Liver (tissue), 10 donors: ENCODE measurements at places on chromosomes 13 and 19. TPM values are rescaled to one million over a fixed set of nuclear protein-coding genes. Genes with fewer than 3 reads are reported as not detected.

DNA sequence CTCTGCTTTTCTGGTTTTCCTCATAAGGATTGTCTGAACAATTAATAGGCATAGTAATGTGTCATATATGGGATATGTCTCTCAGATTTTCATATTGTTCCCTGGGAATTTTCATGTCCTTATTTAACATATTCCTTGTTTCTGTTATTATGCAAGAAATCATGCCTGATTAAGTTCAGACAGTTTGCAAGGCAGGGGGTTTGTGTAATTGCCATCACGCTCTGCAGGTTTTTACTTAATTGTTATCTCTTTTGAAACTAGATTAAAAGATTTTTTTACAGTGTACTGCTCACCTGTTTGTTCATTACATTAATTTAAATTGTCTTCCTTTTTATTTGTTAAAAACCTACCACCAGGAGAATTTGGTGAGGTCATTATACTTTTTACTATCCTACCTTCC lies 1253.2 kb upstream of the PRR20A start:
- no peak for DNase-seq
- H3K27me3 ChIP-seq, result no peaks in the 10 kb centered on the region
- no peak overlapping the region for H3K4me3 ChIP-seq
- no peak overlapping the region for H3K27ac ChIP-seq

DNA sequence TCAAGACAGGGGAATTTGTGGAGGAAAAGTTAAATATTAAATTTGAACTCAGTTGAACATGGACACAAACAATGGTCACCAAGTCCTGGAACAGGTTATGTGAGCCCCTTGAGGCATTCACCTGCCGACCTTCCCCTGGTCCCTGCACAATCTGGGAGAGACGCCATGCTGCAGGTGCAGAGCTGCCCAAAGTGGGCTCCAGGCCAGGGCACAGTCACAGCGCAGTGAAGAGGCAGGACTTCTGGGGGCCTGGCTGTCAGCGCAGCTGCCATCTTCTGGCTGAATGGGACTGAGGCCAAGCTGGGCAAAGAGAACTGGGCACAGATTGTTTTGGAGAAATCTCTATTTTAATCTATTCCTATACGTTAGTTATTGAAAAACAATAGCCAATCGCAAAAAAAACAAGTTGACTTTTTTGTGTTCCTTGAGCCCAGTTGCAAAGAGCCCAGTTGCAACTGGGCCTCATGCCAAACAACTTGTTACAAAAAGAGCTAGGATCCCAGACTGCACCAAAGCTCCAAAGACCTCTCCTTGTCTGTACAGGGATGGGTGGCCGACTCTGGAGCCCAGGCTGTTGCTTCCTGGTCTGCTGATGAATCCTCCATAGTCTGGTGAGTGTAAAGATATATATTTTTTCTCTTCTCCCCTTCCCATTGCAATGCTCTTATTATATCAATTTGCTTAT lies 1.2 kb upstream of the ZNF626 start:
- no peaks in the 10 kb centered on the region for H3K27me3 ChIP-seq
- peaks cover 2% of the 10 kb centered on the region for H3K4me1 ChIP-seq
- DNase-seq, result no peak
- no peak overlapping the region for H3K4me3 ChIP-seq
- peaks cover 8% of the 10 kb centered on the region for H3K36me3 ChIP-seq

DNA sequence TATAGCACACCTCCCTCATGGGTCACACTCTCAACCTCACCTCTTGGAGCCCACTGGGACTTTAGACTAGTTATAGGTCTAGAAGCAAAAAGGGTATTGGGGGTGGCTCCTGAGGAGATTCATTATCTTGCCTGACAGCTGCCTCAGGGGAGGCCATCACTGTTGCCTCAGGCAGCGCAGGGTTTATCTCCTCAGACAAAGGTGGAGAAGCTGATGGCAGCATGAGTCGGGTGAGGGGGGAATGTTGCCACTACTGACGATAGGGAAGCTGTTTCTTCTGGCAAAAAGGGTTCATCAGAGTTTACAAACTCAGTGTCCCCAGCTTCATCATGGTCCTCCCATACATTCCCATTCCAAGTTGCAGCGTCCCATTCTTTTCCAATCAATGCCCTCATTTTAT lies 562.4 kb downstream of the IRS2 start:
- no peak overlapping the region for H3K27ac ChIP-seq
- no peak for DNase-seq
- no peaks in the 10 kb centered on the region for H3K36me3 ChIP-seq
- no peak overlapping the region for H3K4me3 ChIP-seq
- no peaks in the 10 kb centered on the region for H3K27me3 ChIP-seq
- no peaks in the 10 kb centered on the region for H3K4me1 ChIP-seq

GRCh38 chr19:37114001-37114400 lies 35.8 kb downstream of the ZNF420 start:
- DNase-seq, result no peak

- no peaks in the 10 kb centered on the region for H3K36me3 ChIP-seq
- no peaks in the 10 kb centered on the region for H3K4me1 ChIP-seq
- H3K27me3 ChIP-seq, result no peaks in the 10 kb centered on the region
- H3K27ac ChIP-seq, result no peak overlapping the region
These were observed 630.2 kb upstream of the ATXN8OS start for GRCh38 chr13:69477451-69477850.

- H3K4me3 ChIP-seq, result peak overlapping the region; percentile 68
- H3K4me1 ChIP-seq, result peaks cover 10% of the 10 kb centered on the region
- no peak for DNase-seq
- H3K27ac ChIP-seq, result peak overlapping the region; percentile 83
- H3K27me3 ChIP-seq, result no peaks in the 10 kb centered on the region
These were observed 887 bp downstream of the CDADC1 start for GRCh38 chr13:49248622-49249002.

- no peaks in the 10 kb centered on the region for H3K4me1 ChIP-seq
- no peaks in the 10 kb centered on the region for H3K36me3 ChIP-seq
- DNase-seq, result no peak
- no peaks in the 10 kb centered on the region for H3K27me3 ChIP-seq
- H3K4me3 ChIP-seq, result no peak overlapping the region
- H3K27ac ChIP-seq, result no peak overlapping the region
These were observed 1498.4 kb downstream of the EFNB2 start for GRCh38 chr13:105037110-105037509.

DNA sequence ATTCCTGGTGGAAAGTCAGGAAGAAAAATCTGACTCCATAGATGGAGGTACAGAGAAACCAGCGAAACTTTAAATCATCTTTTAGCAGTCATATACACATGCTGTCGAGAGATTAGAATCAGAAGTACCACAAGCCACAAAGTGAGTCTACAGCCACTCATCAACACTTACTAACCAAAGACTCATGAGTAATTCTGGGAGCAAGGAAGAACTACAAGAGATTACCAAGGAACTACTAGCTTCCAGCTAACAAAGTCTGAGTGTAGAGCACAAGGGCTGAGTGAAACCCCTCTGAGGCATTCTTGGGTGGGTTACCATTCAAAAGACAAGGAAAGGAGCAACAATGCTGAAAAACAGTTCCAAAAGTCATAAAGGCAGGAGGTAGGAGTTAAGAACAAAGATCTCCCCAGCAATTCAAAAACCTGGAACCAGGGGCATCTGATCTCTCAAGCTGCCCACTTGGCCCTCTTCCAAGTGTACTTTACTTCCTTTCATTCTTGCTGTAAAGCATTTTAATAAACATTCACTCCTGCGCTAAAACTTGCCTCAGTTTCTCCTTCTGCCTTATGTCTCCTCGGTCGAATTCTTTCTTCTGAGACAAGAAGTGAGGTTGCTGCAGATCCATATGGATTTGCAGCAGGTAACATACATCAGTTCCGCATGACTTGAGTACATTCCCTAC lies 13.0 kb downstream of the RBM26 start:
- H3K27ac ChIP-seq, result no peak overlapping the region
- H3K27me3 ChIP-seq, result no peaks in the 10 kb centered on the region
- H3K36me3 ChIP-seq, result peaks cover 2% of the 10 kb centered on the region
- peaks cover 7% of the 10 kb centered on the region for H3K4me1 ChIP-seq

GRCh38 chr13:61142506-61142905 lies 273.1 kb downstream of the PCDH20 start:
- H3K27ac ChIP-seq, result no peak overlapping the region
- H3K4me3 ChIP-seq, result no peak overlapping the region
- H3K27me3 ChIP-seq, result no peaks in the 10 kb centered on the region
- DNase-seq, result no peak
- no peaks in the 10 kb centered on the region for H3K4me1 ChIP-seq

DNA sequence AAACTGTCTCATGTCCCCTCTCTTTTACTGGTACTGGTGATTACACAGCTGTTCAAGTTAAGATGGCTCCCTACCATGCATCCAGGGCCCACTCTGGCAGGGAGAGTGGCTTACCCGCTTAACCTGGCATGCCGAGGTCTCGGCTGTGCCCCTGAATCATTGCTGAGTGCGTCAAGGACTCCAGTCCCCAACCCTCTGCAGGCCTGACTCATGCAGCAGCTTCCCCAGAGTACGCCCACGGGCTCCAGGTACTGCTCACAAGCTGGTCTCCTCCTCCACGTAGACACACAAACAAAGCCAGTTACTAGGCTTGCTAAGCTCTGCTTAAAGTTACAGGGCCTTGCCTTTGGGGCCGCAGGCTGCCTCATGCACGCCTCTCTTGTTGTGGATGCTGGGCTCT lies 447.4 kb downstream of the COG6 start:
- H3K27me3 ChIP-seq, result no peaks in the 10 kb centered on the region
- no peaks in the 10 kb centered on the region for H3K4me1 ChIP-seq
- H3K27ac ChIP-seq, result no peak overlapping the region
- no peak overlapping the region for H3K4me3 ChIP-seq
- H3K36me3 ChIP-seq, result no peaks in the 10 kb centered on the region

DNA sequence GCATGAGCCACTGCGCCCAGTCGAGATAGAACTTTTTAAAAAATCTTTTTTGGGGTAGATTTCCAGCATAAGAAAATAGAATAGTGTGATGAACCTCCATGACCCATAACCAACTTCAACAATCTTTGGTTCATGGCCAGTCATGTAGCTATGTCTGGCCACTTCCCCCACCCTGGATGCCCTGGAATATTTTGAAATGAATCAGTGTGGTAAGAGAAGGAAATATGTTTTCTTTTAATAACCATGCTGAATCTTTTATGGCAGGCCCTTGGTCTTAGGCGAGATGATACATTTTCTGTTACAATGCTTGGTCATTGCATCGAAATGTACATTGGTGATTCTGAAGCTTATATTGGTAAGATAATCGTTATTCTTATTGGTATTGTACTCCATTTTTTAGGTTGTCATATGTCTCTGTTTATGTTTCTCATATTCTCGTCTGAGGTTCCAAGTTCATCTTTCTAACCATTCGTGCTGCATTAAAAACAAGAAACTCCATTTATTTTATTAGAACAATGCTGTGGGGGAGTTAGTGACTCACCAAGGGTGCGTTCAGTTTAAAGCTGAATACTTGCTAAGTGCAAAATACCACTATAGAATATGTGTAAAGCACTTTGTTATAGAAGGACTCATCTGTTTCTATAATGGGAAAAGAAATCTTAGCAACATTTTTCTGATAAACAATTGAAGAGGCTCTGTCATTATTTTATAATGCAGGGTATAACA lies 16.4 kb upstream of the UPF3A start:
- DNase-seq, result no peak
- no peaks in the 10 kb centered on the region for H3K27me3 ChIP-seq
- no peaks in the 10 kb centered on the region for H3K4me1 ChIP-seq
- no peak overlapping the region for H3K27ac ChIP-seq
- no peak overlapping the region for H3K4me3 ChIP-seq
- H3K36me3 ChIP-seq, result peaks cover 79% of the 10 kb centered on the region

GRCh38 chr19:44585371-44586133 lies 27.8 kb upstream of the IGSF23 start:
- H3K27ac ChIP-seq, result no peak overlapping the region
- no peaks in the 10 kb centered on the region for H3K27me3 ChIP-seq
- no peaks in the 10 kb centered on the region for H3K4me1 ChIP-seq
- DNase-seq, result no peak

GRCh38 chr19:1853295-1854038 lies 5.2 kb upstream of the REXO1 start:
- H3K4me1 ChIP-seq, result peaks cover 24% of the 10 kb centered on the region
- no peak overlapping the region for H3K27ac ChIP-seq
- H3K4me3 ChIP-seq, result no peak overlapping the region
- no peaks in the 10 kb centered on the region for H3K27me3 ChIP-seq

- DNase-seq, result peak; percentile 97
- H3K27me3 ChIP-seq, result no peaks in the 10 kb centered on the region
- peak within 1 kb of the TSS; percentile 92 for H3K27ac ChIP-seq
- H3K4me3 ChIP-seq, result peak within 1 kb of the TSS; percentile 62
- peaks cover 39% of the 10 kb centered on the region for H3K4me1 ChIP-seq
These were observed at the start of gene CHMP2A for GRCh38 chr19:58554494-58555368. CHMP2A (minus strand) TSS chr19:58555105; CDS start chr19:58554212, 893 bp downstream.

GRCh38 chr13:71643448-71643860 lies 223.6 kb downstream of the DACH1 start:
- no peaks in the 10 kb centered on the region for H3K4me1 ChIP-seq
- no peaks in the 10 kb centered on the region for H3K27me3 ChIP-seq
- H3K4me3 ChIP-seq, result no peak overlapping the region
- no peaks in the 10 kb centered on the region for H3K36me3 ChIP-seq

DNA sequence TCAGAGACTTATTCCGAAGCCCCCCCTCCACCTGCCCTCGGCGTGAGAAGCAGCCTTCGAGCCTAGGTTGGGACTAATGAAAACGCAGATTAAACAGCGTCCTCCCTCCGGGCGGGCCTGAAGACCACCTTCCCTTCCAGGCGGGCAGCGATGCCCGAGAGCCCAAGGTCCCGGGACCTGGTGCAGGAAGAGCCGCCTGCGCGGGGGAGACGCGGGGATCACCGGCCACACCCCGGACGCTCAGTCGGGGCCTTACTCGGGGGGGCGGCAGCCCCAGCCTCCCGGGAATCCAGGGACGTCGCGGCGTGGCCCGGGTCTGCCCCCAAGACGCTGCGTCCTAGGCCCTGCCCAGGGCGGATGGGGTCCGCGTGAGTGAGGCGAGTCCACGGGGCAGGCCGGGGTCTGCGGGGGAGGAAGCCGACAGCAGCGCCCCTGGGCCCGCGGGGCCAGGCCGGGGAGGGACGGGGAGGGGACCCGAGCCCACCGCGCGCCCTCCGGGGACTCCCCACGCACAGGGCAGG lies 33.3 kb upstream of the SPACA7 start:
- H3K4me1 ChIP-seq, result no peaks in the 10 kb centered on the region
- H3K36me3 ChIP-seq, result no peaks in the 10 kb centered on the region
- peaks cover 3% of the 10 kb centered on the region for H3K27me3 ChIP-seq
- H3K4me3 ChIP-seq, result no peak overlapping the region

DNA sequence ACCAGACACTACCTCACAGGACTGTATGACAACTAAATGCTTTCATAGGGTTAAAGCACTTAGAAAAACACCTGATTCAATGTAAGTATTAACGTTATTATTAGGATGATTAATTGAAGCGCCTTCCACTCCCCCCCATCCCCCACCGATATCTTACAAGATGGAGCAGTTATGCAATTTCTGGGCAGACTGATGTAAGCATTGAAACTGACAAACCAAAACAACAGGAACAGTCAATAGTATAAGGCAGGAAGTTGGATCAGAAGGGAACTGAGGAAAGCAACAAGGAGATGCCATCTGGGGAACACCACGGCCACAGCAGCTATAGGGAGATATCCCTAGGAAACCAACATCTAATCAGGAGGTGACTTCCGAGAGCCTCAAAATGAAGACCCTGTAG lies 3.8 kb downstream of the LCP1 start:
- H3K4me1 ChIP-seq, result no peaks in the 10 kb centered on the region
- DNase-seq, result no peak
- H3K27me3 ChIP-seq, result no peaks in the 10 kb centered on the region
- H3K4me3 ChIP-seq, result no peak overlapping the region
- H3K36me3 ChIP-seq, result no peaks in the 10 kb centered on the region

GRCh38 chr19:15437355-15438123 lies 12.2 kb downstream of the WIZ start:
- no peak overlapping the region for H3K4me3 ChIP-seq
- H3K36me3 ChIP-seq, result no peaks in the 10 kb centered on the region

Gene ADGRE2
- 1.0 TPM for total RNA-seq

Gene SLC10A2
- not detected for total RNA-seq

Gene SRRM5
- 0.08 TPM for total RNA-seq

Gene LILRA5
- total RNA-seq, result 6.4 TPM

Gene NTN5
- total RNA-seq, result 0.08 TPM
